ENCODE measurements at places on chromosomes 1 and 21.

DNA sequence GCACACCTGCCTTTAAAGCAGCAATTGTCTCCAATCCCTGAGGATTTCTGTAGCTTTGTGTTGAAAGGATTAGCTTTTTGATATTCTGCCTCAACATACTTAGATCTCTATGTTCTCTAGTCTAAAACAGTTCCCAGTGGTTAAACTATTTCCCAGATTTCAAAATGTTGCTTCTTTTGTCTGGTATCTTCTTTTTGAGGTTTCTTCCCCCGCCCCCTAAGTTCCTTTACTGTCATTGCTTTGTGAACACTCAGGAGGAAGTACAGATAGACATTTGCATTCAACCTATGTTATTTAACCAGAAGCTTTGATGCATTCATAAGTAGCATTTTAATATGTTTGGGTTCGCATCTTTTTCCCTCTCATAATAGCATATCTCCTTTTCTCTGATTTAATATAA lies 33.5 kb downstream of the CYYR1 start:
- no peak overlapping the region for H3K27ac ChIP-seq
- no peaks in the 10 kb centered on the region for H3K27me3 ChIP-seq
- no peaks in the 10 kb centered on the region for H3K4me1 ChIP-seq
- no peaks in the 10 kb centered on the region for H3K36me3 ChIP-seq
- H3K4me3 ChIP-seq: no peak overlapping the region

DNA sequence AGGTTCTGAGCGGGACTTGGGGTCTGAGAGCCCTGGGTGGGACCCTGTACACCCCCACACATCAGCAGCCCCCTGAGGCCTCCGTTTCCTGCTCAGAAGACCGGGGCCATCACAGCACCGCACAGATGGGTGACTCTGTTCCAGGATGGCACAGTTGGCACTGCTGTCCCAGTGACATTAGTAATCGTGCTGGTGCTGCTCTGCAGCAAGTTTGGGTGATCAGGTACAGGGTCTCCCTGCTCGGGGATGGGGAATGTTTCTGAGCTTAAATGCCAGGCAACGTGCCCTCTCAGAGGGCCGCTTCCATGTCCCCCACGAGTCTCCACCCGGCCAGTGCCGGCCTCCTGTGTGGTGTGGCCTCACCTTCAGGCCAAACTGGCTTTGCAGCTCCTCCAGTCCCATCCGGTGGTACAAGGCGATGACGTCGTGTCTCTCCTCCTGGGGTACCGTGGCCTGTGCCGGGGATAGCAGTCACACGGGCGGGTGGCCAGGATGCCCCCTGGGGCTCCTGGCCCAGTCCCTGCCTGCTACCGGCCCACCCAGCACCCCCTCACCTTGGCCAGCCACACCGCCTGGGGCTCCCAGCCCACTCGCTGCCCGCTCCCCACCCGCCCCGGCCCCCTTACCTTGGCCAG lies 17.1 kb downstream of the PRXL2B start:
- no peak overlapping the region for H3K4me3 ChIP-seq
- no peaks in the 10 kb centered on the region for H3K4me1 ChIP-seq
- no peaks in the 10 kb centered on the region for H3K36me3 ChIP-seq
- H3K27me3 ChIP-seq: no peaks in the 10 kb centered on the region
- no peak for DNase-seq

DNA sequence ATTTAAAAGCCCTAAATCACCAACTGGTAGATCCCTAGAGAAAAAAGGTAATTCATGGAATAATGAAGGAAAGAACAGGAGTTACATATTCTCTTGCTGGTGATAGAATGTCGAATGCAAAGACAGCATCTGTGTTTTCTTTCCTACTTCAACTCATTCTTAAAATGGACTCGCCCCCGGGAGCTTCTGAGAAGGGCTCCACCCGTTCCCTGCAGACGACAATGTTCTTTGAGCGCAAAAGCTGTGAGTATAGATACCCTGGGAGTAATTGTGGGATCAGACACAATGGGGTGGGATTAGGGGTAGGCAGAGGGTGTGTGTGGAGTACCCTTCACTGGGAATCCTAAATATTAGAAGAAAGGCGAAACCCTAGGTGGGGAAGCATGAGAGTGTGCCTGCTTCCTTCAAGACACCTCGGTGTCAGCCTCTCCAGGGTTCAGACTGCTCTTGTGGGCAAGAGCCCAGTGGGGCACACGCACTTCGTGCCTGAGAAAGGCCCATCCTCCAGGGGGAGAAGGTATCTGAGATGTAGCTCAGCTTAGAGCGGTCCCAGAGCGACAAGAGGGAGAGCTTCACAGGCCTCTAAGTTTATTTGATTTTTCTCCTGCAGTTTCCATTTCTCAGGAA lies 123.3 kb upstream of the DPYD start:
- H3K27me3 ChIP-seq: peaks cover 59% of the 10 kb centered on the region
- no peak overlapping the region for H3K27ac ChIP-seq
- H3K4me1 ChIP-seq: peaks cover 2% of the 10 kb centered on the region
- H3K4me3 ChIP-seq: peak overlapping the region; percentile 66
- DNase-seq: no peak

DNA sequence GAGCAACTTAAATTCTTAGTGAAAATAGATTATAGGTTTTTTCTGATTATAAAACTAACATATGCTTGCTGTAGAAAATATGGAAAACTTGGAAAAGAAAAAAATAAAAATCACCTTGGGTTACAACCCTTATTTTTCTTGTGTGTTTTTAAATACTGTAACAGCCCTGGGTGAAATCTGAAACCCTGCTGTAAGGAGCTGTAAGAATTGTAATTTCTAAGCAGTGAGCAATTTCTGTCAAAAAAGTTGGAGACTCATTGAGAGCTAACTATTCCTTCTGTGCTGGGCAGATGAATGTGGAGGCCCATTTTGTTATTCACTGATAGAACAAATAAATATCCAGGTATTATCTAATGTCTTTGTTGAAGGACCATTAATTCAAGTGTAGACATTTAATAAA lies 42.6 kb downstream of the ADCY10 start:
- H3K4me3 ChIP-seq: no peak overlapping the region
- no peak for DNase-seq
- H3K27ac ChIP-seq: no peak overlapping the region
- no peaks in the 10 kb centered on the region for H3K27me3 ChIP-seq

- no peak overlapping the region for H3K27ac ChIP-seq
- no peaks in the 10 kb centered on the region for H3K27me3 ChIP-seq
- H3K4me3 ChIP-seq: no peak overlapping the region
- H3K36me3 ChIP-seq: no peaks in the 10 kb centered on the region
- H3K4me1 ChIP-seq: peaks cover 4% of the 10 kb centered on the region
Observed at GRCh38 chr1:93707956-93708355, 26.3 kb upstream of the BCAR3 start.

- H3K36me3 ChIP-seq: peaks cover 10% of the 10 kb centered on the region
- peaks cover 4% of the 10 kb centered on the region for H3K4me1 ChIP-seq
- DNase-seq: no peak
Observed at GRCh38 chr1:156244126-156244525, 2.1 kb downstream of the BGLAP start.

- H3K4me1 ChIP-seq: peaks cover 5% of the 10 kb centered on the region
- no peak overlapping the region for H3K27ac ChIP-seq
Observed at GRCh38 chr1:16055613-16056520, 12.3 kb downstream of the CLCNKB start.

GRCh38 chr1:2987773-2988172 lies 33.5 kb upstream of the ACTRT2 start:
- no peaks in the 10 kb centered on the region for H3K27me3 ChIP-seq
- DNase-seq: no peak
- no peaks in the 10 kb centered on the region for H3K36me3 ChIP-seq
- H3K27ac ChIP-seq: no peak overlapping the region

DNA sequence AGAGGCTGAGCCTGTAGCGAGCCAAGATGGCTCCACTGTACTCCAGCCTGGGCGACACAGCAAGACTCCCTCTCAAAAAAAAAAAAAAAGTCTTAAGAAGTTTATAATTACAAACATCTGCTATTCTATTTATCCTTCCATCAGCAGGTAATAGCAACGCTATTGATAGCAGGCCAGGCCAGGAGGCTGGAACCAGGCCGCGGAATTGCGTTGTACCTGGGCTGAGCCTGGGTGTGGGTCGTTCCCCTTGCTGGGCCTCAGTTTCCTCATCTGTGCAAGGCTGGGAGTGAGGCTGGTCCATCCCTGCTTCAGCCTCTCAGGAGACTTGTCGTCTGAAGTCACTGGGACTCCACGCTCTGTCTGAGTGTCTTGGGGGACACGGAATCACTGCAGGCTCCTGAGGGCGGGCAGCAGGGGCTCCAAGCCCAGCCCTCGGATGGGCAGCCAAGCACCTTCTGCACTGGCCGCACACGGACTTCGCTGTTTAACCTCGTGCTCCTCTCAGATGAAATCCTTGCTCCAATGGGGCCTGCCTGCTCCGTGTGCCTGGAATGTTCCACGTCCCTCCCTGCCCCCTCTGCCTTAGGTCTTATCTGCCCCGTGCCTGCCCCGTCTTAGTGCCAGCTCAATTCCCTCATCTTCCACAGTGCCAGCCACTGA lies 103.9 kb upstream of the C1orf174 start:
- no peaks in the 10 kb centered on the region for H3K36me3 ChIP-seq
- no peak overlapping the region for H3K4me3 ChIP-seq
- H3K4me1 ChIP-seq: no peaks in the 10 kb centered on the region
- H3K27me3 ChIP-seq: no peaks in the 10 kb centered on the region

- H3K4me3 ChIP-seq: no peak overlapping the region
- H3K27ac ChIP-seq: no peak overlapping the region
- H3K36me3 ChIP-seq: no peaks in the 10 kb centered on the region
Observed at GRCh38 chr1:40306296-40306695, 10.8 kb downstream of the COL9A2 start.

DNA sequence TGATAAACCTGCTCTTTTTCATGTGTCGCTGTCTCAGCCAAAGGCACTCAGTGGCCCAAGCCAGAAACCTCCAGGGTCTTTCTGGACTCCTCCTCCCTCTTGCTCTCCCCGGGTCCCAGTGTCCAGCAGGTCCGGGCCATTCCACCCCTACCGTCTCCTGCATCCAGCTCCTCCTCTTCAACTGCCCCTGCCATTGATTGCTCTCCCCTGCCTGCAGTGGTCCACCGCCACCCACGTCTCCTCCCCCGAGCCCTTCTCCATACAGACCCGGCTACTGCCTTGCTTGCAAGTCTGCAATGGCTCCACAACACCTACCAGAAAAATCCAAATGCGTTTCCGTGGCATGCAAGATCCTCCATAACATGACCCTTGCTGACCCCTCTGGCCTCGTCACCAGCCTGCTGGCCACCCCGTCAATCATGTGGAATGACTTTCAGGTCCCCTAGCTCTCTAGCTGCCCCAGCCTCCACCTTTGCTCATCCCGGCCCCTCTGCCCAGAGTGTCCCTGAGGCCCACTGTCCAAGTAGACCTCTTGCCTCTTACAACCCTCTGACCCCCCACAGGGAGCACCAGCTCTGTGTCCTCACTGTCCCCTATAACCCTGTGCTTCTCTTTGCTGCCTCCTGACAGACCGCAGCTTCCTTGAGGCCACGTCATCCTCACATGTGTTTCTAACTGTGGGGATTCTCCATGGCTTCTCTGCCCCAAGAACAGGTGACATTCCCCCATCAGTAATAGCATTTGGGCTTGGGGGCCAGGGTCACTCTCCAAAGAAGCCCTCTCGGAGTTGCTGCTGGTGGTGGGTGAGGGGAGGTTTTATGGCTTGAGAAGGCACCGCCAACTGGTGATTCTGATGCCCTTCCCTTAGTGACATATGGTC lies 15.0 kb downstream of the CACNA1S start:
- H3K36me3 ChIP-seq: no peaks in the 10 kb centered on the region
- DNase-seq: no peak
- H3K4me1 ChIP-seq: no peaks in the 10 kb centered on the region
- no peak overlapping the region for H3K27ac ChIP-seq

DNA sequence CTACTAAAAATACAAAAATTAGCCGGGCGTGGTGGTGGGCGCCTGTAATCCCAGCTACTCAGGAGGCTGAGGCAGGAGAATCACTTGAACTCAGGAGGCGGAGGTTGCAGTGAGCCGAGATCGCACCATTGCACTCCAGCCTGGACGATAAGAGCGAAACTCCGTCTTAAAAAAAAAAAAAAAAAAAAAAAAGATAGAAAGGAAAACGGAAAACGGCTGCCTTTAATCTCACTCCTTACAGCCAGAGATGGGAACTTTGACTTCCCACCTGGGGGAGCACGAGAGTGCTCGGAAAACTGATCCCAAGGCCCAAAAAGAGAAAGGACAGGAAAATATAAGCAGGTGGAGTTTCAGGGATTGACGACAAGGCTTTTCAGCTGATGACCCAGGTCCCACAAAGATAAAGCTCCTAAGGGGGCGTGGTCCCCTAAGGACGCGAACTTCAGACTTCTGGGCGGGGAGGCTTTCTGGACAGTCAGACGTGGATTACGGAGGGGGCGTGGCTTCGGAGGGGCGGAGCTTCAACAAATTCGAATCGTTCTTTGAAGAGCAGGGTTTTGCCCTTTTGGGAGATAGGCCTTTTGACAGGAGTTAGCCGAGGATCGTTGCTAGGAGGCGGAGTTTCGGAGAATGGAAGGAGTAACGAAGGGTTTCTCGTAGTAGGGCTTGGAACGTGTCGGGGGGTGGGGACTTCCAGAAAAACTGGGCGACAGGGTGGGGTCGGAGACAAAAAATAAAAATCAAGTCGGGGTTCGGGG lies 958 bp upstream of the CKS1B start:
- no peaks in the 10 kb centered on the region for H3K27me3 ChIP-seq
- H3K4me3 ChIP-seq: peak overlapping the region; percentile 82
- peaks cover 7% of the 10 kb centered on the region for H3K36me3 ChIP-seq
- peaks cover 3% of the 10 kb centered on the region for H3K4me1 ChIP-seq

GRCh38 chr1:67682659-67683197 lies 2.3 kb upstream of the GADD45A start:
- peaks cover 9% of the 10 kb centered on the region for H3K4me1 ChIP-seq
- no peak for DNase-seq
- no peak overlapping the region for H3K27ac ChIP-seq
- no peaks in the 10 kb centered on the region for H3K27me3 ChIP-seq

DNA sequence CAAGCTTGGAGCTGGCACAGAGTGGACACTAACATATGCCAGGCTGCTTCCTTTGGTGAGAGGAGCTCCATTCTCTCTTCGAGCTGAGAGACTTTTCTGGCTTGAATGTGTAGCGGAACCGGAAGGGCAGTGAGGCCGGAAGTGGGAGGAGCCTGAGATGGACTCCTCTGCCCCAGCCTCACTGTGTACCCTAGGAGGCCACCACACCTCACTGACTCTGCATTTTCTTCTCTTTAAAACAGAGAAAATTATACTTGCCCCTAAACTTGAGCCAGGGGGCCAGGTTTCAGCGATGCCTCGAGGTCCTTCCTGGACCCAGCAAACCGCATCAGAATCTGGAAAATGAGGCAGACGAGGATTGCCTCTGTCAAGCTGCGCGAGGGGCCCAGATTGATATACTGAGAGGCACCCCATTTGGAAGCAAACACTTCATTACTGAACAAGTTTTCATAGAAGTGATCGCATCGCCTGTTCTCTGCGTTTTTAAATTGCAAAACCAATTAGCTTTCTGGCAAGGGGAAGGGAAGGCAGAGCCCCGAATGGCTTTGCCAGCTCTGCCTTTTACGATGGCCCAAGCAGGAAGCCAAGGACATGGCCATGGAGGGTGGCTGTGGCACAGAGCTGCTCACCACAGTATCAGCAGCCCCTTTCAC lies 708.1 kb downstream of the PTPRU start:
- peaks cover 14% of the 10 kb centered on the region for H3K4me1 ChIP-seq
- H3K27me3 ChIP-seq: no peaks in the 10 kb centered on the region
- no peaks in the 10 kb centered on the region for H3K36me3 ChIP-seq
- no peak overlapping the region for H3K4me3 ChIP-seq
